NCI-H2081 (cell line): ENCODE measurements at places on chromosomes 16 and 17.

GRCh38 chr17:55659661-55660060 lies 63.0 kb downstream of the TMEM100 start:
- DNase-seq, result no peak

DNA sequence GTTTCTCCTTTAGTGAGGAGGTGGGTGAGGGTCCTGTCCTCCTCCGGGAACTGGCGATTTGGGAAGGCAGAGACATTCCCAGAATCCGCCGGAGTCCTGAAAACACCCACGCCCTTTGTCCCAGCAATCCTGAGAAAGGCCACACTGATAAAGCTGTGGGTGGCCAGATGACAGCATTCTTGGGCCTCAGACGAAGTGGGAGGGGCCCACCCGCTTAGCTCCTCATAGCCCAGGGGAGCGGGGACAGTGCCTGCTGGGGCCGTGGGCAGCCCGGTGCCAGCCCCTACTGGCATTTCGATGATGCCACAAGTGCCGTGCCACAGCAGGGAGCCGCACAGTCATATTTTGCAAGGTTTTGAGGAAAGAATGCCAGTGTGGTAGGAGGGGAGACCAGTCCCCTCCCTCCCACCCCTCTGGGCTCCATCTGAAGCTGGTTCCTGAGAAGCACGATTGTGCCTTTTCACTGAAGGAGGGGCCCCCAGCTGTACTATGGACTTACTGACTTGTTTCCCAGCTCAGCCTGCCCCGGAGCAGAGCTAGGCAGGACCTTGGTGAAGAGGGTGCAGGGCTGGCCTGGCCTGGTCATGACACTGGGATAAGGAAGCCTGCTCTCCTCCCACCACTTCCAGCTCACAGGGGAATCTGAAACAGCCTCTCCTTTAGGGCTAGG lies 20.9 kb upstream of the MPRIP start:
- no peak for DNase-seq

DNA sequence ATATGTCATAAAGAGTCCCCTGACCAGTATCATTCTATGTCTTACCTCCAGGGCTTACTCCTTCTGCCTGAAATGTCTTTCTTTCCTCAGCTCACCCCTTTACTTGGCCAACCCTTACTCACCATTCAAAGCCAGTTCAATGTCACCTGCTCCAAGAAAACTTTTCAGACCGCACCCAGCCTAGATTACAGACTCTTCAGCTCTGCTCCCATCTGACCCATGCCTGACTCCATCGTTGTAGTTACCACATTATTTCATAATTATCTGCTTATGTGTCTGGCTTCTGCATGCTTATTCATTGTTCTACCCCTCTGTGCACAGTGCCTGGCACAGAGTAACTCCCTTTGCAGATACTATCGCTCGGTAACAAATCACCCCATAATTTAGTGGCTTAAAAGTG lies 62.5 kb upstream of the TOB1 start:
- no peak for DNase-seq

DNA sequence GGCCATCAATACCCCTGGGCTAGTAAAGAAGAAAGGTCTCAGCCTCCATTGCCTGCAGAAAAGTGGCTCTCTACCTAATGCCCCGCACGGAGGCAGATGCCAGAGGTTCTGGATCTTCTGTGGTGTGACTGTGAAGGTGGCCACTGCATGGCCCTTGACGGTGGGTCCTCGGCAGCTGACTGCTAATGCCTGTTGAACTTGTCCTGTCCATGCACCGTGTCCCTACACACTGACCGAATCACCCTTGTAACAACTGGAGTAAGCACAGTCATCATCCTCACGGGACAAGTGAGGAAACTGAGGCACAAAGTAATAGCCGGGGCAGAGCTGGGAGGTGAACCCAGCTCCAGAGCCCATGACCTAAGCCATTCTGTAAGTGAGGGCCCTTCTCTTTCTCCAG lies 48.8 kb downstream of the MYH11 start:
- no peak for DNase-seq

DNA sequence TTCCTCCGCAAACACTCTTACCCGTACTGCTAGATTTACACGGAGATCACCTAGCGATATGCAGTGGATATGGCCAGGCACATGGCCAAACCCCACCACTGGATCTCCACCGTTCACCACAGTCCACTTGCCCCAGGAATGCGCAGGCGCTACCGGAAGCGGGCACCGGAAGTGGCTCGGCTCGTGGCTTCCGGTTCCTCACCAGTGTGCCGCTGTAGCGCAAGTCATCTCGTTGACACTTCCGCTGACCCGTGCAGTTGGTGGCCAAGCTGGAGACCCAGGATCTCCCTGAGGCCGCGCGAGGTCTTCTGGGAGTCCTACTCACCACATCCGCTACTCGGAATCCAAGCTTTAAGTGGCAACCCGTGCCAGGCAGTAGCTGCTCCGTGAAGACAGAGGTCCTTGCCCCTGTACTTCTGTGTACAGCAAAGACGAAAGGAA lies 11.5 kb downstream of the ZNF597 start:
- DNase-seq, result no peak

- DNase-seq, result no peak
These were observed 32.2 kb upstream of the RCVRN start for GRCh38 chr17:9937241-9937761.

GRCh38 chr17:80692931-80693467 lies 148.4 kb downstream of the RPTOR start:
- no peak for DNase-seq

DNA sequence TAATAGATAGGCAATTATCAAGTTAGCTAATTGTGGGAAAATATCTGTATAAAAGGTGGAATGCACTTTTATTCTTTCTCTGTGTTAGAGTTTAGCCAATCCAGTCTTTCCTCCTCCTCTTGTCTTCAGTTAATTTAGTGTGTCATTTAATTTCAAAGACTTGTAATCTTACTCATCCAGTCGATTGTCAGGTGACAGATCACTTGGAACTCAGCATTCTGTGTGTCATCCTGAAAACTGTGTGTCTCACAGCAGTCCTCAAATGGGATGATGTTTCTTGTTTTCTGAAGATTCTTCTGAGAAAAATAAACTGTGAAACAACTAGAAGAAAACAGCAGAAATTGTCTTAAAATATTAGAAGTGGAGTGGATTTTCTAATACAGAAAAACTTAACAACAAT lies 290 bp upstream of the KRTAP4-1 start:
- no peak for DNase-seq

GRCh38 chr16:71371237-71371636 lies 12.7 kb downstream of the CALB2 start:
- no peak for DNase-seq

GRCh38 chr17:46950342-46950996 lies 27.5 kb downstream of the GOSR2 start:
- DNase-seq, result no peak

- peak; percentile 83 for DNase-seq
These were observed 388.0 kb downstream of the SEC14L1 start for GRCh38 chr17:77528516-77529327.

- DNase-seq, result peak; percentile 53
These were observed 4.2 kb downstream of the TRADD start for GRCh38 chr16:67155295-67156142.

- DNase-seq, result no peak
These were observed 83.2 kb upstream of the GNG13 start for GRCh38 chr16:883781-884180.

DNA sequence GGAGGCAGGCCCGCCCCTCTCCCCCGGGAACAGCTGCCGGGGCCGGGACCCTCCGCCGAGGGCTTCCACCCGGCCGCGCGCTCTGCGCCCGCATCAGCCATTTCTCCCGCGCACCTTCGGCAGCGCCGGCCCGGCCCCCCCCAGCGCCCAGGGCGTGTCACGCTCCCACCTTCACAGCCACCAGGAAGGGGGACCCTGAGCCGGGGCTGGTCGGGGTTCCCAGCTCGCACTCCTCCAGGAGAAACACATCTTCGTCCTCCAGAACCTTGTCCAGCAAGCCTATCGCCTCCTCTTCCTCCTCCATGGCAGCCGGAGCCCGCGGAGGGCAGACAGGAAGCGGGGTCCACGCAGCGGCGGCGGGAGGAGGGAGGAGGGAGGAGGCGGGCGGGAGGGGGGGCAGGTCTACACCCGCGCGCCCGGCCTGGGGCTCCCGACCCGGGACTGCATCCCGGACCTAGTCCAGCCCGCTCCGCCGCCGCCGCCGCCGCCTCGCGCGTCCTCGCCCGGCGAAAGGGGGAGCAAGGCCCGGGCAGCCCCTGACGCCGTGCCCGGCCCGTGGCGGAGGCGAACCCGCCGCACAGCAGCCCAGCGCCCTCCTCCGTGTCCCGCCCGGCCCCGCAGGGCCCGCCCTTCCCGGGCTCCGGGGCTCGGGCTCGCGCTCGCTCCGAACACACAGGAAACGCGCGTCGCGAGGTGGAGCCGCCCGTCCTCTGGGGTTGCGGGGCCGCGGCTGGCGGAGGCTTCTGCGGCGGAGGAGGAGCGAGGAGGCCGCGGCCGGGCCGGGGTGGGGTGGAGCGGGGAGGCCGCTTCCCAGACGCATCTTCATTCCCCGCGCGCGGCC lies 70.8 kb downstream of the ABR start:
- no peak for DNase-seq

GRCh38 chr17:67435122-67435521 lies 58.0 kb downstream of the PITPNC1 start:
- no peak for DNase-seq

DNA sequence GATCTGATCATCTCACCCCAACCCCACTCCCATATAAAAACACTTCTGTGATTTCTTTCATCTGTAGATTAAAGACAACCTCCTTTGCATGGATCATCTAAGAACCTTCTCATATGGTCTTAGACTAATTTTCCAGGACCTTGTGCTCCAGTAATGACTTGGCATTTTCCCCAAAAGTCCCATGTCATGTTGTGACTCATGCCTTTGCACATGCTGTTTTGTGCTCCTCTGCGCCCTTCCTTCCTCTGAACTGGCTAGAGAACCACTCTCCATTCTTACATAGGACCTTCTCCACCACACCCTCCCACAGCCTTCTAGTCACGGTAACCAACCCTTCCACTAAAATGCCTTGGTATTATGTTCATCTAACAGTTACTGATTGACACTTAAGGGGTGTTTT lies 99.5 kb upstream of the AXIN2 start:
- no peak for DNase-seq

GRCh38 chr17:79619636-79620206 lies 8.9 kb upstream of the RBFOX3 start:
- DNase-seq, result no peak

DNA sequence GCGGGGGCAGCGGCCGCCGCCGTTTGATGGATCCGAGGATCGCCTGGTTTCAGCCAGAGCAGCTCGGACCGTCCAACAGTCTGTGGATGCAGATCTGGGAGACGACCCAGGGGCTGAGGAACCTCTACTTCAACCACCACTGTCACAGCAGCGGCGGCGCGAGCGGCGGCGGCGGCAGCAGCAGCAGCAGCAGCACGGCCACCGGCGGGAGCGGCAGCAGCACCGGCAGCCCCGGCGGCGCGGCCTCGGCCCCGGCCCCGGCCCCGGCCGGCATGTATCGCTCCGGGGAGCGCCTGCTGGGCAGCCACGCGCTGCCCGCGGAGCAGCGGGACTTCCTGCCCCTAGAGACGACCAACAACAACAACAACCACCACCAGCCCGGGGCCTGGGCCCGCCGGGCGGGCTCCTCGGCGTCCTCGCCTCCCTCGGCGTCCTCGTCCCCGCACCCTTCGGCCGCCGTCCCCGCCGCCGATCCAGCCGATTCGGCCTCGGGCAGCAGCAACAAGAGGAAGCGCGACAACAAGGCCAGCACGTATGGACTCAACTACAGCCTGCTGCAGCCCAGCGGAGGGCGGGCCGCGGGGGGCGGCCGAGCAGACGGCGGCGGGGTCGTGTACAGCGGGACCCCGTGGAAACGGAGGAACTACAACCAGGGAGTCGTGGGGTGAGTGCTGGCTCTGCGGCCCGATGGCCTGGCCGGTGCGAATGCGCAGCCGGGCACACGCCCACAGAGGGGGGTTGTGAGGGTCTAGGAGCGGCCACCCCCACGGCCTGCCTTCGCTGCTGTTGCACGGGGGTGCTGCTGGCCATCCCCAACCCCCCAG lies 702 bp downstream of the TENT4B start:
- no peak for DNase-seq

GRCh38 chr17:52106638-52107261 lies 51.8 kb downstream of the CA10 start:
- DNase-seq, result peak; percentile 50

- no peak for DNase-seq
These were observed 46.1 kb upstream of the KCNJ2 start for GRCh38 chr17:70123193-70123592.

DNA sequence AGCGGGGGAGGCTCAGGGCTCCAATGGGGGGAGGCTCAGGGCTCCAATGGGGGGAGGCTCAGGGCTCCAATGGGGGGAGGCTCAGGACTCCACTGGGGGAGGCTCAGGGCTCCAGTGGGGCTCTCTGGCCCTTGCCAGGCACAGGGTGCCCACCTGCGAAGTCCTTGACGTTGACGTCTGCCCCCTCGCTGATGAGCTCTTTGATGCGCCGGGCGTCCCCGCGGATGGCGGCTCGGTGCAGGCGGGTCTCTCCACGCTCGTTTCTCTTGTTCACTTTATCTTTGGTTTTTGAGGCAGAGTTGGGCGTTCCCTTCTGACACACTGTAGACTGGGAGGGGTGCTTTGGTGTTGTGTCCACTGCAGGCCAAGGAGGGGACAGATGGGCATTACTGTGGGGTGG lies 73.0 kb downstream of the ZNF778 start:
- no peak for DNase-seq

- no peak for DNase-seq
These were observed 23.5 kb downstream of the NUP93 start for GRCh38 chr16:56753410-56753809.

DNA sequence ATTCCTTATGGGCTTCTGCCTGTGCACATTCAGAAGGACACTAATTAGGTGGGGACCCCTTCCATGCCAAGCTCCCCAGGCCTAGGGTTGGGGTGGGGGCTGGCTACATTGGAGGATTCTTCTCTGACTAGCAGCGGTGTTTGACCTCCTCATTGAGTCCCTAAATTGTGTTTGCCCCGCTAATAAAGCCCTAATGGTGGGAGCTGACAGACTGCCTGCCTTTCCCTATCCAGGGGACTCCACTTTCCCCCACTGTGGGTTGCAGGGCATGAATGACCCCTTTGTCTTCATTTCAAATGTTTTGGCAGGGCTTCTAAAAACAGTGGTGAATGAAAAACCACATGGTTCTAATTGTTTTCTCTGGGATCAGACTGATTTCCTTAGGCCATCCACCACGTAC lies 476.8 kb upstream of the CDH11 start:
- DNase-seq, result no peak

- no peak for DNase-seq
These were observed 64.1 kb upstream of the CACNG4 start for GRCh38 chr17:66900126-66901010.

- DNase-seq, result no peak
These were observed 6.6 kb downstream of the GID4 start for GRCh38 chr17:18045691-18046350.
